Right forelimb (tissue), 1 donor: ENCODE measurements at places on chromosomes 11 and 22.

DNA sequence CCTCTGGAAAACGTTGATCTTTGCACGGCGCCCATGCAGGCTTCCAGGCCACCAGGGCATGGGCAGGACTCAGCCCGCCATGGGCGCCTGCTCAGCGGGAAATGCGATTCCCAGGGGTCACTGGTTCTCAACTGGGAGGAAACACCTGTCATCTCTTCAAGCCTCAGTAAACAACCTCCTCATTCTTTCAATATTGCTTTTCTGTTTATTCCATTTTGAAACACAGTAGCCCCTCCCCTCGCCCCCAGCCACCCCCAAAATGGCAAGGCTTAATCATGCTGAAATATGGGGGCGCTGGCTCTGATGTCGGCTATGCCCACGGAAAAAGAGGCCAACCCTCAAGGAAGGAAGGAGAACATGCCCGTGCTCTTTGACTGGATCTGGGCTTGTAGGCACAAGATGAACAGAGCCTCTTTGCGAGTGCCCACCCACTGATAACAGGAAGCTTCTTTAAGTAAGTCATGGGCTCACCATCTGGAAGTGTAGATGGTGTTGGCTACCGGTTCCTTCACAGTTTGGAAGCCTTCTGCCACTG lies 594 bp upstream of the POU2AF1 start:
- DNase-seq: no peak

DNA sequence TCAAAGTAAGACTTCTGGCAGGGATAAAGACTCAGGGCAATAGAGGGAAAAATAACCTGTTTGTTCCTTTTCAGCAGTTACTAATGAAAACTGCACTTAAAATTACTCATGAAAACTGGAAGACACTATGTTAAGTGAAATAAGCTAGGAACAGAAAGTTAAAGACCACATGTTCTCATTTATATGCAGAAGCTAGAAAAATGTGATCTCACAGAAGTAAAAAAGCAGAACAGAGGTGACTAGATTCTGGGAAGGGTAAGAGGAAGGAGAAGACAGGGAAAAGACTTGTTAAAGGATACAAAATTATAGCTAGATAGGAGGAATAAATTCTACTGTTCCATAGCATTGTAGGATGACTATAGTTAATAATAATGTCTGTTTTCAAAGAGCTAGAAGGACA lies 22.2 kb downstream of the HPS5 start:
- no peak for DNase-seq

DNA sequence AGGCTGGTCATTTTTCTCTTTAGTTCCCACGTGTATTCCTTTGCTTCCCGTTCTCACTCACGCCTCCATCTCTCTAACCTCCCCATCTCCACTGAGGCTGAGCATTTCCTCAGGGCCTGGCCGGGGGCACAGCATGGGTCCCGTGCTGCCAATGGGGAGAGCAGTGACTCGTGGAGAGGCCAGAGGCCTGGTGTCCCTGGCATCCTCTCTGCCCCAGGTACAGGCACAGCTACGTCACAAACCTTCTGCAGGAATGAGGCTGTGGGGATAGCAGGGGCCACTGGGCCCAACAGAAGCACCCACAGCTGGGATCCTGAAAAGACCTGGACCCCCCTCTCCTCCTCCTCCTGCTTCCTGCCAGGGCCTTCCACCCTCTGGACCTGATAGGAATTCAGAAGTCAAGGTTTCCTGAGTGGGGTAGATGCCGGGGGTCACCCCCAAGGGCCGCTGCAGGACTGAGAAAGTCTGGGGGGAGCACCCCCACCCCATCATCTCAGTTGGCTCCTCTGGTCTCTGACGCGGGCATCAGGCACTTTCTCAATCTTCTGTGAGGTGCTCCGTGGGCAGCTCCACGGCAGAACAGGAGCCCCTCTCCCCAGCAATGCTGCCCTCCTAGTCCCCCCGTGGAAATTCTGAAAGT lies 11.8 kb downstream of the PNPLA5 start:
- peak; percentile 11 for DNase-seq

DNA sequence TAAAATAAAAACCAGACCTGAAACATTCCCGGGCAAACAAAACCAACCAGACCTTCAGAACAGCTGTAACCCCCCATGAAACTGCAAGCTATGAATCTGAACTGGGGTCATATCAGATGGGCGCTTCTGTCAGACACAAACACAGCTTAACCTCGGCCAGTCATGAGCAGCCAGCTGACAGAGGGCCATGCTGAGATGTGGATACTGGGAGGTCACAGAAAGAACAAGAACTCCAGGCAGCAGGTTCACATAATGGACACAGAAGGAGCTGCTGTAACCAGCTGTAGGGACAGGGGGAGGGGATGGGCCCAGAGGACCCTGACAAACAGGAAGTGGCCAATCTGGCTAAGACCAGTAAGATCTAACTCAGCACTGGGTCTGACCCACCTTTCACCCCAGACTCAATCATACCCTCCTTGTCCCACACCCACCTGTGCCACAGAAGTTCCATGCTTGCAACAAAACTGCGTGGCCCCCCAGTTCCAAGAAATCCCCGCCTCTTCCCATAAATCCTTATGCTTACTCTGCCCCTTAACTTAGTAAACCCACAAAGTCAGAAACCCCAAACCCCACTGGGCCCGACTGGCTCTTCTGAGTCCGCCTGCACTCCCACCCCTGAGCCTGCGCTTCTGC lies 4.0 kb downstream of the APOL4 start:
- no peak for DNase-seq

GRCh38 chr11:68340784-68341556 lies 28.6 kb downstream of the LRP5 start:
- no peak for DNase-seq

DNA sequence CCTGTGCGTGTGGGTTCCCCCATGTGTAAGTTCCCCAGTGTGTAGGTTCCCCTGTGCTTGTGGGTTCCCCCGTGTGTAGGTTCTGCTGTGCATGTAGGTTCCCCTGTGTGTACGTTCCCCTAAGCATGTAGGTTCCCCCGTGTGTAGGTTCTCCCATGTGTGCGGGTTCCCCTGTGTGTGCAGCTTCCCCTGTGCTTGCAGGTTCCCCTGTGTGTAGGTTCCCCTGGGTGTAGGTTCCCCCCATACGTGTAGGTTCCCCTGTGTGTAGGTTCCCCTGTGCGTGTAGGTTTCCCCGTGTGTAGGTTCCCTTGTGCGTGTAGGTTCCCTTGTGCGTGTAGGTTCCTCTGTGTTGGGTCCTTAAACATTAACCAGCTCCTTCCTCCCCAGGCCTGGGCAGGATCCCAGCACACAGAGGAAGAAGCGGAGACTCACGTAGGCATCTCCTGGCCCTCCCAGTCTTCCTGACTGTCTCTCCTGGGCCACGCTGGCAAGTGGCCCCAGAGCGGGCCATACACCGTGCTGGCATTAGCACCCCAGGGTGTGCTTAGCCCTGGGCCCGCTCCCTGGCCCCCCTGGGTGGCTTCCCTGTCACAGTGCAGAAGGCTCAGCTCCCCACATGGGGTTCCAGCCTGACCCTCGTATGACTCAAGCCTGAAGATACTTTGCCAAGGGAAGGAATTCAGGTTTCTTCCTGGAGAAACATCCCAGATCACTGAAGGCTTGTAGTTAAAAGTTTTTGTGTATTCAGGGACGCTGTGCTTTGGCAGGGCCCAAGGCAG lies 2.8 kb upstream of the GRAMD4 start:
- no peak for DNase-seq

GRCh38 chr11:10641177-10641911 lies 52.2 kb downstream of the IRAG1 start:
- peak; percentile 3 for DNase-seq

- no peak for DNase-seq
Measured at GRCh38 chr22:21861851-21862250, 5.6 kb downstream of the MAPK1 start.

DNA sequence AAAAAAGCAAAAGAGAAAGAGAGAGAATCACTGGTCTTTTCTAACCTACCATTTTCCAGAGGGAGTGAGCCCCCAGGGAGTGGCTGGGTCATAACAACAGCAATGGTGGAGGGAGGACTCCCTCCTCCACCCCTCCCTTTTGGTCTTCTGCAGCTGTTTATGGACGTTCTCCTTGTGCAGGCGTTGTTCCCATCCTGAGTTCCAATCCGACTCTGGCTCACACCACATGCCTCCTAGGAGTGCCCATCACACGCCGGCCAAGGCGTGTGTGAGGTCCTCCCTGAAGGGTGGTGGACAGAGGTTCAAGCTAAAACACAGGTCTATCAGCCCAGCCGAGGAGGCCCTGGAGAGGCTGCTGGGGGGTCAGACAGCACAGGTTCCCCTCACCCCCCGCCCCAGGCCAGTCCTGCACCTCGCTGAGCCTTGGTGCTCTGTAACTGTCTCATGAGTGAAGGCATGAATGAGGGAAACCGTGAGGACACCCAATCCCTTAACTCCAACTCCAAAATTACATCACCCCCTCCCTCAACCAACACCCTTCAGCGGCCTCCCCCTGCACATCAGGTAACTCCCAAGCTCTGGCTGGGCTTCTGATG lies 29.4 kb downstream of the IFT27 start:
- DNase-seq: no peak

GRCh38 chr11:24594401-24594800 lies 97.5 kb downstream of the LUZP2 start:
- no peak for DNase-seq

- no peak for DNase-seq
Measured at GRCh38 chr22:43580271-43580750, 168.5 kb downstream of the MPPED1 start.

- DNase-seq: peak; percentile 88
Measured at GRCh38 chr11:9613830-9614762, 40.6 kb downstream of the WEE1 start.

- no peak for DNase-seq
Measured at GRCh38 chr22:27980424-27981148, 61.5 kb upstream of the PITPNB start.

- no peak for DNase-seq
Measured at GRCh38 chr11:67429038-67429668, 859 bp downstream of the RPS6KB2 start.

DNA sequence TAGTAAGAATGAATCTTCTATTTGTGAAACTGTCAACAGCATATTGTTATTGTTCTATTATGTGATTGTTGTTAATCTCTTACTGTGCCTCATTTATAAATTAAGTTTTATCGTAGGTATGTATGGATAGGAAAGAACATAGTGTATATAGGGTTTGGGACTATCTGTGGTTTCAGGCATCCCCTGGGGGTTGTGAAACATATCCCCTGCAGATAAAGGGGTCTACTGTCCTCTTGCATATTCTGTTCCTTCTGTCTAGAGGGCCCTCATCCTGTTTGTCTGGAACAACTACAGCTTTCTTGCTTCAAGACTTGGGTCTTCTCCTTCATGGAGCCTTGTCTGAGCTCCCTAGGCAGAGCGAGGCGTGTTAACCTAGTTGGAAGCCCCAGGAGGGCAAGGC lies 159.6 kb downstream of the KIRREL3 start:
- no peak for DNase-seq

GRCh38 chr11:24496386-24496735 lies 492 bp upstream of the LUZP2 start:
- no peak for DNase-seq

- DNase-seq: no peak
Measured at GRCh38 chr22:16387088-16387487, 205.5 kb downstream of the CCT8L2 start.

GRCh38 chr11:72614381-72614780 lies 59.8 kb downstream of the PDE2A start:
- no peak for DNase-seq

- DNase-seq: no peak
Measured at GRCh38 chr11:36540998-36541397, 26.8 kb upstream of the RAG1 start.

DNA sequence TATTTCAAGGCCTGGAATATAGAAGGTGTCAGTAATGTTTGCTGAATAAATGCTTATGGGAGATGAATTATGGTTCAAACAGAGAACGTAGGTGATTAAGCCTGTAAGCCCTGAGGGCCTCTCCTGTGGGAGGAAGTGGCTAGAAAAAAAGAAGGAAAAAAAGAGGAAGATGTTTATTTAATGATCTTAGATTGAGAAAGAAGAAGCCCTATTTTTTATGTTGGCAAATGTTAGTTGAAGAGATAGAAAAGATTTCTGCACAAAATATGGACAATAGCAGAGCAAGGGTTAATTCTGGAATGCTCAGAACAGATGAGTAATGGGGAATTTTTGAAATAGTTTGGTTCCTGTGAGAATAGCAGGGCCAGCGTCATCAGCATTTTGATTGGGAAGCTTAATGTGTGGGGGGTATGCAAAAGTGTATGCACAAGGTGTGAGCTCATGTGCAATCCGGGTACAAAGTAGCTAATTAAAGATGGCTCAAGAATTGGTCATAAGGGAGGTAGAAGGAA lies 95.7 kb downstream of the TEAD1 start:
- no peak for DNase-seq

DNA sequence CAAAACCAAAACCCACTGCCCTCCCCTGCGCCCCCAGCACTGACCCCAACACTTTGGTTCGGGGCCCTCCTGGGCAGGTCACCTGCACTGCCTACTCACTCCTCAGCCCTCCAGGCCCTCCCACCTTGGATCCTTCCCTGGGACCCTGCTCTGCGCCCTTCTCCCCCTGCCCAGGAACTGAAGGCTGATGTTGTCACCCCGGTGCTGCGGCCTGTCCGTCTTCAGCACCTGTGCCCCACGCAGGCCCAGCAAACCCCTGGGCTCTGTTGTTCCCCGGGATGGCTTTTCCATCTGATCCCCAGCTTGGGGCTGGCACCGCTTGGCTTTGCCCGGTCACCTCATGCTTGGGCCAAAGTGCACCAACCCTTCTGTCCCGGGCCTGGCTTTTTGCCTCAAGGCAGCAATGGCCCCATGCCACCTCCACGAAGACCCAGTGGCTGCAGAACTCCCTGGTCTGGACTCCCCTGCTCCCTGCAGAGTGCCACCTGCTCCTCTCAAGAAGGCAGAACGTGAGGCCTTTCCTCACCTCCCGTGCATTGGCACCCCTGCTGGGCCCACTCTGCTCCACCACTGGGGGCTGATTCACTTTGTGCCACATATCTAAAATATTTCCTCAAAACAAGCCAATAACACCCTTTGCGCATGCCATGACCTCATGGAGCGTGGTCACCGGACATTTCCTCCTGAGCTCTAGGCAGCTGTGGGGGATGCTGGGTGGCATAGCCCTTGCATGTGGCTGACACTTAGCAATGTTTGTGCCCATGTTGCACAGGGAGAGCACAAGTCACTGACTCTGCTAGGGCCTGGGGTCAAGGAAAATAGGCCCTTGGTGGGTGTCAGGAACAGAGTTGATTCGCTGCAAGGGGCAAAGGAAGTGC lies 8.8 kb downstream of the PPM1F start:
- no peak for DNase-seq

DNA sequence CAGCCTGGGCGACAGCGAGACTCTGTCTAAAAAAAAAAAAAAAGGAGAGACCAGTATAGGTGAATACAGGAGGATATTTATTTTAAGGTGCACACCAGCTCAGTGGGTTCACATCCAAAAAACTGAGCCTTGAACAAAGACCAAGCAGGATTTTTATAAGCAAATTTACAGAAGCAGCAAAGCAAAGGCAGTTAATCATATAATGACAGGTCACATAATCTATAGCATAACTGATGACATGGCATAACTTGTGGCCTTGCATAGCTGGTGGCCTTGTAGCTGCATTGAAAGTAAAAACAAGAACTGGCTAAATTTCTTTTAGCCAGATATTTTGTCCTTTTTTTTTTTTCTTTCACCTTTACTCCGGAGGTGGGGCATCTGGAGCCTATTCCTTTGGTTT lies 2.7 kb upstream of the PLAAT3 start:
- DNase-seq: no peak
